Esophagus squamous epithelium (tissue), 5 donors: ENCODE measurements at places on chromosomes 2 and 18.

GRCh38 chr2:46411245-46411641 lies 68.1 kb upstream of the TMEM247 start:
- no peak for DNase-seq

GRCh38 chr18:55515941-55516710 lies 71.9 kb downstream of the TCF4 start:
- no peak for DNase-seq

DNA sequence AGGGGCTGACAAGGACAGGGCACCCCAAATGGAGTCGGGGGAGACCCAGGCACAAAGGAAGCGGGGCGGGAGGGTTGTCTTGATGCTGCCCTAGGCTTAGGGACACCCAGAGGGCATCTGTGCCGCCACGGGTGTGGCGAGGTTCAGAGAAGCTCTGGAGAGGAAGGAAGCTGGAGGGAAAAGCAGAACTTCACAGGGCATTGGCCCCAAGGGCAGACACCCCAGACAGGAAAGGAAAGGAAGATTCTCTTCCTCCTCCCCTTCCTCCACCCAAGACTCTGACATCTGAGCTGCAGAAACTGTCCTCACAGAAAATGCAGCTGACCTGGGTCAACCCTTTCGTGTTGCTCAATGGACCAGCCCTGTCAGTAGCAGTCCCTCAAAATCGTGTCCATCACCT lies 25.6 kb downstream of the DNMT3A start:
- no peak for DNase-seq

DNA sequence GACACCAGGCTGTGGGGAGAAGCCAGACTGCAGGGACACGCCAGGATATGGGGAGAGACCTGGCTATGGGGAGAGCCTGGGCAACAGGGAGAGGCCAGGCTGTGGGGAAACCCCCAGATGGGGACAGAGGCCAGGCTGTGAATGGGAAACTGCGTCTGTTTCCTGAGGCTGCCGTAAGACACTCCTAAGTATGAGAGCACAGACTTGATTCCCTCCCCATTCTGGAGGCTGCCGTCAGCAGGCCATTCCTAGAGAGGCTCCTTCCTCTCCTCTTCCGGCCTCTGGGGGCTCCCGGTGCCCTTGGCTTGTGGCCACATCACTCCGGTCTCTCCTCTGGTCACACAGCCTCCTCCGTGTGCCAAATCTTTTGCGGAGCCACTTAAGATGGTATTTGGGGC lies 32.3 kb downstream of the ADI1 start:
- DNase-seq = no peak

DNA sequence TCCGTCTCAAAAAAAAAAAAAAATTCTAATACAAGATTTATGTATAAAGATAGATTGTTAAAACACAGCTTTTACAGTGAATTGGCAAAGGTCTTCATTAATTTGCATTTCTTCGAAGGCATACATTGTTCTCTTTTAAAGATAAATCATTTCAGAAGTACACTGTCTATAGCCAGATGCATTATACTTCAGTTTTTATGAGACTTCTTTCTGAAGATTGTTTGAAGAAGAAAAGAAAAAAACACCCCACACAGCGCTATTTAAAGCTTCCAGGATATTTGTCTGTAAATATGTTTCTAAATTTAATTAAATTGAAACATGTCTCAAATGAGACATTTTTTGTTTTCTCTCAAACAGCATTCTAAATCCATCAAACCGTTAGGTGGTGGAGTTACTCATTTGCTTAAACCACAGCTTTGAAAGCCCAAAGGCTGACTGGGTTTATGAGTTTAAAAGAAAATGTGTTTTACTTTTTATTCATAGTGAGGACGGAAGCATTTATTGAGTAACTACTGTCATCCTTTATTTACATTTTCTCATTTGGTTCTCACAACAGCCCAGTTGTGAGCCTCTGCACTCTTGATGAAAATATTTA lies 42.4 kb upstream of the C1GALT1C1L start:
- no peak for DNase-seq

DNA sequence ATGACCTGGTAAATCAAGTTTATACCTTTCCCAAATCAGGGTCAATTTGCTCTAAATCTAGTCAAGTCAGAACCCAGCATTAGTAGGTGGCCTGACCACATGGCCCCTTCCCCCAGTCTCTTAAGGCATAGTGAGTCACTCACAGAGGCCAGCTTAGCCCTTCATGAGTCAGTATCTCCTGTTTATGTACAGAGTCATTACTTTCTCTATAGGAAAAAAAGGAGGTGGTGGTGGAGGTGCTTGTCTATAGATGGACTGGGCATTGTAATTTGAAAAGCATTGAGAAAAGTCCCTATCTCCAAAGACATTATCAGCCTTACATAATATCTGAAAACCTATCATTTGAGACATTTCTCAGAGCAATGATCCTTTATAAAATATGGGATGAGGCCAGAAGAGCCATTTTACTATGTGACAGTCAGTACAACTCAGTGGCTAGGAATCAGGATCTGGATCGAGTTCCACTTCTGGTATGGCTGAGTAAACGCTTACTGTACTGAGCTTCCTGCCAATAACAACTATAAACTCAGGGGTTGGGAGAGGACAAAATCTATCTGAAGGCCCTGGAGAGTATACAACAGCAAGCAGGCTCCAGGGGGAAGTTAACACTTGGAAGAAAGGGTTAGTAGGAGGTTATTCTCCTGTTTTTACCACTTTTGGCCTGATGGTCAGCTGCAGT lies 22.5 kb upstream of the SIGLEC15 start:
- DNase-seq = no peak

- DNase-seq = no peak
Measured at GRCh38 chr2:2871480-2872308, 505.9 kb downstream of the EIPR1 start.

DNA sequence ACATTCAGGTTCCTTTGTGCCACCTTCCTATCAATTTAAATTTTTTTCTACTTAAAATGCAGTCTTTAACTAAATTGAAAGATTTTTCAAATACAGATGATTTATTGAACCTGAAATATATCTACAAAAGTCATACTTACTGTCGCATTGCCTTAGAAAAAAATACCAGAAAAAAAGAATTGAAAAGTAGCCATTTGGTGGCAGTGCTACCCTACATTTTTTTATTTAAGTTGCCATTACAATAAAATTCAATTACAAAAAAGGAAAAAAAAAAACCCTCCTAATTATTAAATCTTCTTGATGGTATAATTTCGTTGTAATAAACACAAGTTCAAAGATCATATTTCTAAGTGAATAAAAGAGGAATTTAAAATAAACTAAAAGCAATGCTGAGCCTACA lies 43.4 kb downstream of the DSC3 start:
- no peak for DNase-seq

GRCh38 chr2:64604155-64604554 lies 49.6 kb downstream of the SERTAD2 start:
- no peak for DNase-seq

GRCh38 chr2:86671337-86671981 lies 47.8 kb upstream of the RNF103 start:
- no peak for DNase-seq

DNA sequence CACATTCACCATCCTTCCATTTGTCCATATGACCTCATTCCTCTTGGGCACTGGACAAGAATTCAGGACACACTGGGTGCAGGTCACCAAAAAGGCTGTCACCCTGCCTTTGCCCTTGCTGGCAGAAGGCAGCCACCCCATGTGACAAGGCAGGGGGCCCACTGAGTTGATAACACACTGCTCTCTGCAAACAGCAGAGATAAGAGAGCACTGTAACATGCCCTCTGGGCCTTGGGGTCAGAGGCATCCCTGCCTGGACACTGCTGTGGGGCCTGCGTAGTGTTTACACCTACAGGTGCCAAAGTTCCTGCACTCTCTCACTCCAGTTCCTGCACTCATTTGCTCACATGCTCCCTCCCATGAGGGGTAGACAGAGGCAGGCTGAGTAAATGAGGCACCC lies 344.7 kb upstream of the TCF4 start:
- DNase-seq = no peak

GRCh38 chr2:102483086-102483485 lies 10.1 kb downstream of the SLC9A4 start:
- no peak for DNase-seq

GRCh38 chr2:17916584-17916983 lies 38.1 kb downstream of the KCNS3 start:
- DNase-seq = no peak

- no peak for DNase-seq
Measured at GRCh38 chr2:171966235-171966634, 33.5 kb upstream of the METAP1D start.

- no peak for DNase-seq
Measured at GRCh38 chr2:189527812-189528592, 52.6 kb downstream of the SLC40A1 start.

DNA sequence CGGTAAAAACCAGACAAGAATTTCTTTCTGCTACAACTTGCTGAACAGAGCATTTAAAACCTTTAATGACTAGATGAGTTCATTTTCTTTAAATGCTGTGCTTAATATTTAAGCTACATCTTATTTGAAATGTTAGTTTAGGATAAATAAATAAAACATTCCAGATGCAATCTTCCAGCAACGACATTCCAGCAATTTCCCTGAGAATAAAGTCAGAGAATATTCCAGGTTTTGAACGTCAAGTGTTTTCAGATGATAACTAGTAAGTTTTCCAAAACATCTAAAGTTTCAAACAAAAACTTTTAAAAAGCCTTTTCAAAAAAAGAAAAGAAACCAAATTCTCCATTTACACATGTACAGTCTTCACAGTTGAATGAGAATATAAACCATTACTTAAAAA lies 104.8 kb downstream of the PPP1R1C start:
- DNase-seq = no peak

DNA sequence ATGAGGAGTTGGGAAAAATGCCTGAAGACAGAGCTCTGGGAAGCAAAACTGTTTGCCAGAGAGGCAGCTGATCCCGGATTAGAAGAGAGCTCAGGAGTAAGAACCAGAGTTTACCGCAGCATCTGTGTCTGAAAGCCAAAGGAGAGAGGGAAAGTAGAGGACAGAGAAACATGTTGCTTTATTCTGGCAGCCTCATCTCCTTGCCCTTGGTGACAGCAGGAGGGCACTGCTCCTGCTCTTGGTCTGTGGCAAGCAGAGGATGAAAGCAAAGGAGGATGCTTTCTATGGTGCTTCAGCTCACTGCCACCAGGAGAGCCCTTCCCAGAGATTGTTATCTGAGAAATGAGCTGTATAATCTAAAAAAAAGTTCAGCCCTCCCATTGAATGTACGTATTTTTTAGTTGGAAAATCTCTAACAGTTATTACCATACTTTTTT lies 7.7 kb downstream of the SLC1A4 start:
- DNase-seq = no peak

DNA sequence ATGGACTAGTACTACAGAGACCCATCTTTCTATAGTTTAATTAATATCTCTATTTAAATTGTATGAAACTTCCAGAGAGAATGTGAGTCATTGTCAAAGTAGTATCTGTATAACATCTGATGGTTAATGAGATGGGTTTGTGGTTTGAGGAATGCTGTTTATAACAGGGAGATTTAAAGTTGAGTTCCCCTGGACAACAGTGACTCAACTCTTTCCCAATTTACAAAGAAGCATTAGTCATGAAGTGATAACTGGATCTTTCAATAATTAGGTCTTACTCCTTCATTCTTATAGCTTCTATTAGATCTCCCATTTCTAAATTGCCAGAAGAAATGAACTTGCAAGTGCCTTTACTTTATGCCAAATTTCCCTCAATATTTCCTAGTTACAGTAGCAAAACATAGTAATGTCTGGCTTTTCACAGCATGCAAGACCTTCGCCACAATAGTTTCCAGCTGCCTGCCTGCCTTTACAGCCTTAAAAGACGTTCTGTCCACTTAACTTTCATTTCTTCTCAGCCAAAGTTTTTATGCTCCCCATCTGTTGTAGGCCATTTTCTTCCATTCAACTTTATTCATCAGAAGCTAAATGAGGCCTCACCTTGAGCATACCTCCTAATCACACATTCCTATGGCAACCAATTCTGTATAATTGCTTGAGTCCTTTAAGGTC lies 47.7 kb upstream of the WDR75 start:
- no peak for DNase-seq

DNA sequence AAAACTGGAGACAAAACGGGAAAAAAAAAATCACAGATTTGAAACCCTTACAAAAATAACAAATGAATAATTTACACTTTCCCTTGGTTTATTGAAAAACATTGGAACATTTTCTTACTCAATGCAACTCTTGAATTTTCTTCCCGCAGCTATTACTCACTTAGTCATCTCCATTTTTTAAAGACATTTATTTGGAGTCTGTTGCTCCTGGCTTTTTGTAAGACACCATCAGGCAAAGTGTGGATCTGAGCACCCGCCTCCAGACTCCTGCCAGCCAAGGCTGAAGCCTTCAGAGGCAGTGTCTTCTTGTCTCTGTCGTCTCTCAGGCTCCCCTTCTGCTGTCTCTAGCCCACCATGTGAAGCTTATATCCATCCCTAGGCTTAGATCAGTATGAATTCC lies 46.2 kb downstream of the TRIB2 start:
- no peak for DNase-seq

DNA sequence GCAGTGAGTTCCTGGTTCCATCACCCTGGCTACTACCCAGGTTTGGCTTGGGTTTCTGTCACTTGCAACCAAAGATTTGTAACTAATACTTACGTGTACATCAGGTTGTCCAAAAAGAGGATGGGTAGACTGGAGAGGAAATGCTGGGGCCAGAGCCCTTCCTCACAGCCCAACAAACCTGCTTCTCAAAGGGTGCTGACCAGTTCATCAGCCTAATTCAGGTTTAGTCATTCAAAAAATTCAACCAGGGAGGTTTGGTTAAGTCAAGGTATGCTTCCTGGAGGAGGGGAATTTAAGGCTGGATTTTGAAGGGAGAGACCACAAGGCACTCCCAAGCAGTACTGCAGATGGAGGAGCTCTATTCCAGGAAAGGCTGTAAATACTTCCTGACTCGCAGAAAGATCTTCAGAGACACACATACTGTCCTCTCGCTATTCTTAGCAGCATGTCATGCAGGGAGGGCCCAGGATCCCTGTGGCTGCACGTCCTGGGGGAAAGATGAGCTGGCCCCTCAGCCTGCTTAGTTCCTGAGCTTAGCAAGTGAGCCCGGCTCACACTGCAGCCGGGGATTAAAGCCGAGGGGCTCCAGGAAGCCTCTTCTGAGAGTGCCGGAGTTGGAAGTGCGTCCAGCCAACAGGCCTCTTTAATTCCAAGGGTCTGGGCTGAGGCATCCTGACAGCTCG lies 40.0 kb upstream of the BIN1 start:
- no peak for DNase-seq

GRCh38 chr2:45438872-45439665 lies 172.0 kb downstream of the SRBD1 start:
- DNase-seq = no peak

- DNase-seq = no peak
Measured at GRCh38 chr2:51350100-51350499, 318.2 kb upstream of the NRXN1 start.

DNA sequence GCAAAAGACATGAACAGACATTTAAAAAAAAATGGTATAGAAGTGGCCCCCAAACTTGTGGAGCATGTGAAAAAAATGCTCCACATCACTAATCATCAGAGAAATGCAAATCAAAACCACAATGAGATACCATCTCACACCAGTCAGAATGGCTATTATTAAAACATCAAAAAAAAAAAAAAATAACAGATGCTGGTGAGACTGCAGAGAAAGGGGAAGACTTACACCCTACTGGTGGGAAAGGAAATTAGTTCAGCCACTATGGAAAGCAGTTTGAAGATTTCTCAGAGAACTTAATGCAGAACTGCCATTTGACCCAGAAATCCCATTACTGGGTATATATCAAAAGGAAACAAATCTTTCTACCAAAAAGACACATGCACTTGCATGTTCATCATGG lies 164.8 kb downstream of the RIT2 start:
- no peak for DNase-seq
